Esophagus squamous epithelium (tissue), 5 donors: ENCODE measurements at places on chromosomes 12 and 14.

DNA sequence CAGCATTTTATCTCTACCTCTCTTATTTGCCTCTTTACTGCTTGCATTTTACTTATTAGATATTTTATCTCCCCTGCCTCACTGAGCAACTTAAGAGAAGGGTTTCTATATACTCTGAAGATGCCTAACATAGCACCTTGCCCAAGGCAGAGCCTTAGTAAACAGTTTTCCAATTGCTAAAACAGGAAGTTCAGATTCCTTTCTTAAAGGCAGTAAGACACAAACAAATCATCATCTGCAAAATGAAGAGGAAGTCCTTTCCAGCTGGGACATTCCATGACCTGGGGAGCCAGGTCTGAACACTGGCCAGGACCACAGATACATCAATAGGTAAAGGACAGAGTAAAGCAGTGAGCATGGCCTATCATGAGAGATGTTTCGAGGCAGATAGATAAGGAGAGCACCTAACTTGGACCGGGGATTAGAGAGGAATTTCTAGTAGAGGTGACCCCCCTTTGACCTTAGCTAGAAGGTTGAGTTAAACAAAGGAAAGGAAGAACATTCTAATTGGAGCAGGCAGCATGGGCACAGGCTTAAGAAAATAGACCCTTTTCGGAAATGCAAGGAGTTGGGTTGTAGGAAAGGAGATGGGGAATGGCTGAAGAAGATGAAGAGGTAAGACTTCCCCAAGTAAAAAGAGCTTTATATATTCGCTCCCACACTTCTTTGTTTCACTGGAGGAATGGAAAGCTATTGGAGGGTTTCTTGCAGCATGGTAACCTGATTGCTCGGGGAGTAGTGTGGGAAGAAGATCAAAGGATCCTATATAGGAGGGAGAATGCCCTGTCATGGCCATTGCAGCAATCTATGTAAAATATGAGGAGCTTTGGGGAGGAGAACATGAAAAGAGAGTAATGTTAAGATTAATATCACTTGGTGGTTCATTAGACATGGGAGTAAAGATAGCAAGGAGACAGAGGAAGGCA is 94.8 kb downstream of the PHLDA1 start:
- no peak for DNase-seq

DNA sequence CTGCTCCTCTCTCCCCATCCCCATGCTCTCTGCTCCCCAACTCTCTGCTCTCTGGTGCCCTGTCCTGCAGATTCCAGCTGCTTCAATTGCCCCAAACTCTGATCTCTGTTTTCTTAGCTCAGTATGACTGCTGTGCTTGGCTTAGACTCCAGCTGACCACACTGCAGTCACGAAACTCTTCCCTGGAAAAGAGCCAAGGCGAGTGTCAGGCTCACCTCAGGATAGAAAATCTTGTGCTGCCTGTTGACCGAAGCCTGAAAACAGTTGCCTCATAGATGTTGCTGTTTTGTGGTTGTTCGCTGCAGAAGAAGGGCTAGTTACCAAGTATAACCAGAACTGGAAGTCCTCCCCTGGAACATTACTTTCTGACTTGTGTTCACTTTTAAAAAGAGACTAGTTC is 6.7 kb upstream of the STON2 start:
- DNase-seq = no peak

DNA sequence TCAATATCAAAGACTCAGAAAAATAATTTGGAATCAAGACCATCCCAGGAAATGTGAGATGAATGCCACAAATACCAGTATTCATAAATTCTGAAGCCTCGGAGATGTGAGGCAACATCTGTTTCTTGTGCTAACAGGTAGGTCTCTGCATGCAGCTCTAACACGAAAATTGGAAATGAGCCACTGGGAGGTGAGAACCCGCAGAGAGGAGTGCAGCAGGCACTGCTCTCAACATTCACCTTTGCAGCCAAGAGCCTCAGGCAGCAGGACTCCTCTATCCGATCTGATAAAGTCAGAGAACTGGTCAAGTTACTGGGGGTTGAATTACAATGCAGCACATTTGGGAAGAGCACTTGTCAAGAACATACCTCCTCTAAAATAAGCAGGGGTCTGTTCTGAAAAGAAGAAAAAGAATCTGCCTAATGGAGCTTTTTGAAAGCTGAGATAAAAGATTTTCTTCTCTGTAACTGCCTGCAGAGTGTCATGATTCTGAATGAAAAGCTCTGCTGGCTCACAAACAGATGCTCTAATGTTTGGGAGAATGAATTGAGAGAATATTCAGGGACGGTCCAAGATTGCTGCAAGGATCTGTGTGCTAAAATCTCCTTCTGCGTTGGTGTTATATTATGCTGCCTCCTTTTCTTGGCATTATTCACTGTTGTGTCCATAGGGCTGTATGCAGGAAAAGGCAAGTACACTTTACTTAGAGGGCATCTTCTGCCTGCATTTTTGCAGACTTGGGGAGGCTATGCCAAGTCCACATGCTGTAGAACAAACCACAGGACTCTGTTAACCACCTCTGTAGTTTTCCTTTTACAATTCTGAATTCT is 209.6 kb upstream of the KRR1 start:
- no peak for DNase-seq

GRCh38 chr12:11015775-11016430 is 6.5 kb downstream of the TAS2R19 start:
- no peak for DNase-seq

GRCh38 chr12:84877340-84877739 is 35.3 kb downstream of the SLC6A15 start:
- DNase-seq = no peak

- DNase-seq = no peak
Observed at GRCh38 chr12:124857921-124858461, 5.7 kb downstream of the SCARB1 start.

DNA sequence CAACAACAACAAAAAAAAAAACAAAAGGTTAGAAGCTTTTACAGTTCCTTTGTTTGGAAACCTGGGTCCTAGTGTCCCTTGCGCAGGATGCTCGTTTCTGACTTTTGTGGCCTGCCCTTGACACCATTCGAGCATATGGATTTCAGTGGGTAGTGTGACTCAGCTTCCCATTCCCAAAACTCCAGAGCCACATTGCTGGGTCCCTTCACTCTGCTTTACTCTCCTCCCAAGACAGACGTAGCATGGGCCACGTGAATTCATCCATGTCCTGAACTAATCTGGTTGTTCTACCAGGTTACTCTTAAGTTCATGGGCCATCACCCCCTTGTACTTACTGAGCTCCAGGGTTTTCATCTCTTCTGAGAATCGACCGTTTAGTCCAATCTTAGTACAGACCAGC is 68.0 kb upstream of the MAX start:
- DNase-seq = no peak

DNA sequence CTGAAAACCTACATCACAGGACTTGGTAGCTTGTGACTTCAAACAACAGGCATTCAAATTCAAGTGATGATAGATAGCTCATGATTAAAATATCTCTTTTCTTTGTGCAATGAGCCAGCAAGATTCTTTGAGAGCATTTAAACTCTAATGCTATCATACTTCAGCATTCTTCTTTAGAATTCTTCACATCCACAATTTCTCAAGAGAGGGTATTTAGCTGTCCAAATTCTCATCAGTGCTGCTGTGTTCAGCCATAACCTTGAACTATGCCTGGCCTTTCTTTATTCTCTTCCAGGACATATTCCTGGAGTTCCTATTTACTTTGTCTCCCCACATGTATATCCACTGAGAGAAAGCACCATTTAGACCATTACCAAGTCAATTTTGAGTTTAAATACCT is 321.1 kb downstream of the EGLN3 start:
- DNase-seq = no peak

DNA sequence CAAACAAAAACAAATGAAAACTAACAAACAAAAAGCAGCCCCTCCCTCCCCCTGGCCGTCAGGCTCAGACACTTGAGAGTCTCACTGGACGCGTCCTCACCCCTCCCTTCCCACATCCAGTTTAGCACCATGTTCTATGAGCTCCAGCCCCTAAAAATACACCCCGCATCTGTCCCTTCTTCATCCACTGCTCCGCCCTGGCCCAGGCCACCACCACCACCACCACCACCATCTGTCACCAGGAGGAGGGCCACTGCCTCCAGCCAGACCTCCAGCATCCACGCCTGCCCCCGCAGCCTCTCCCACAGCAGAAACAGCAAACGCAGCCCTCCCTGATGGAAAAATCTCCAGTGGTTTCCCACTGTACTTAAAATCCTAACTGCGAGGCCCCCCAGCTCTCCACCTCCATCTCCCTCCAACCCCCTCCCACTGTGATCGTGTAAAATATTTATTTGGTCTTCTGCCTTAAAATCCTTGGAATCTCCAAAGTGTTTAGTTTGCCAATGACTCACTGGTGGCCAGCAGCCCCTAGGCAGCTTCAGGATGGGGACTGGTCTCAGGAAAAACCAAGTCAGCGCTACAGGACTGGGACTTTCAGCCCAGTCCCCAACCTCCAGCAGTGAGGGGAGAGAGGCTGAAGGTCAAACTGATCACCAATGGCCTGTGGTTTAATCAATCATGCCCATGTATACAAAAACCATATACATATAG is 95.1 kb downstream of the SCARB1 start:
- no peak for DNase-seq

GRCh38 chr14:99589031-99589441 is 15.0 kb downstream of the CCDC85C start:
- DNase-seq = no peak

- DNase-seq = no peak
Observed at GRCh38 chr12:45257185-45257930, 41.5 kb downstream of the ANO6 start.

GRCh38 chr12:65602610-65603295 is 221.5 kb upstream of the HMGA2 start:
- DNase-seq = peak; percentile 4

GRCh38 chr12:9702255-9702654 is 30.6 kb downstream of the CLECL1 start:
- no peak for DNase-seq

- DNase-seq = no peak
Observed at GRCh38 chr12:80277732-80278131, 166.3 kb upstream of the PTPRQ start.

DNA sequence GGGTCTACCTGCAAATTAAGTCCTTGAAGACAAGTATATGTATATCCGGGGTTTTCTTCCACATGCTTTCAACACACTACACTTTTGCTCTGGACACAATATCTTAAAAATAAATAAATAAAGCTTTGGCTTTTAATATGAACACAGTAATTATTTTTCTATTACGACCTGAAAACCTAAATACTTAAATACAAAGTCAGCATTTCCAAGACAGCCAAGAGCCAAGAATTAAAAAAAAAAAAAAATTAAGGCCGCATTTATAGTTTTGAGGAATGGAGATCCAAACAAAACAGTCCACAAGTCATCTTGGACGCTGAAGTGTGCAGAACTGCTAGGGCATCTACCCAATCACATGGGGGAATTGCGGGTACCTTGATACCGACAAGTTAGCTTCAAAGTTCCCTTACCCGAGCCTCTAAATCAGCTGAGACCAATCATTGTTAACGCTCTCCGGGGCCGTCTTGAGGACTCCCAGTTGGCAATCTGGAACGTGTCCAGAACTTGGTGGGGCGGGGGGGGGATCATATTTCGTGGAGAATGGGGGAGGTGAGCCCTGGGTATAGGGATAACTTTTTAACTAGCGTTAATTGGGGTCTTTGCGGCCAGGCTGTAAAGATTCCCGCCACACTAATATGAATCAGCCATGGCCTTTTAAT is 731 bp upstream of the PCNX4 start:
- DNase-seq = peak; percentile 5

DNA sequence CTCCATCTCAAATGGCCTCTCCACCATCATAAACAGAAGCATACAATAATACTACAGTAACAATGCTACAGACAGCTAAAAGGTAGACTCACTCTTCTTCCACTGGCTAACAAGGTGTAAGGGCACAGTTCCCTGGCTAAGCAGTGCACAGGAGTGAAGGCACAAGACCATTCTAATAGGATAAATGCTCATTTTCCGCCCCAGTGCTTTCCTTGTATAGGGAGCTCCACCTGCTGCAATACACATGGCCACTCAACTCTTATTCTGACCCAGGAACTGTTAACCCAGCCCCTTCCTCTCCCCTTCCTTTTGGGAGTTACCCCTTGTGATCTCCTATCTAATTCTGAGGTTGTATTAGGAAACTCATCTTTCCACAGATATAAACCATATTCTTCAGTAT is 124.6 kb downstream of the KCNK10 start:
- DNase-seq = no peak

- DNase-seq = no peak
Observed at GRCh38 chr14:64656986-64657385, 47.2 kb upstream of the PLEKHG3 start.

DNA sequence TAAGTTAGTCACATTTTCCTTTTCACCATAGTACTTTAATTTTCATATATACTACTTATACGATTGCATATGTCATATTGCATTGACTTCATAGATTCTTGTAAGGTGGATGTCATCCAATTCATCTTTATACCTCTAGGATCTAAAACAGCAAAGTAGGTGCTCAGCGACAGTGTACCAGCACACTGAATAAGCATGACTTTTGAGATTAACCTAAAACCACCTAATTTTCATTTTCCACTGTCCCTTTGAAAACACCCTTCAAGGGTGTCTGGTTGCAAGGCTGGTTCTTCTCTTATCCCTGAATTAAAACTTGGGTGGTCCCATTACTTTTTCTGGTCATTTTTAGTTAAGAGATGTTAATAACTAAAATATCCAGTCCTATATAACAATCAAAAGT is 4.4 kb downstream of the GPR19 start:
- DNase-seq = no peak

DNA sequence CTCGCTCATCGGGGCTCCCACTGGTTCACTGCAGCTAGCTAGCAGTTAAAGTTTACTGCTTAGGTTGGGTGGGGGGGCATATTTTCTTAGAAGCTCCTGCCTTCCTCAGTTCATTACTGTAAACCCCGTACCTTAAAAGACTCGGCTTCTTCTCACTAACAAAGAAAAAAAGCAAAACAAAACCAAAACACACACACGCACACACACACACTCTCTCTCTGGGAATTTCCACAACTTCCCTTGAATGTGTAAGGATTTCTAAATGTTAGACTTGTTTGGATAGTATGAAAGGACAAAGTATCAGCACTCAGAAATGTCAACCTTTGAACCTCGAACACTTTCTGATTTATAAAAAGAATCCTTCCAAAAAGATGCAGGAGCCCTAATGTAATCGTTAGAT is 927 bp downstream of the PTHLH start:
- DNase-seq = no peak

- DNase-seq = no peak
Observed at GRCh38 chr12:753611-754472, 1.5 kb downstream of the WNK1 start.

- DNase-seq = no peak
Observed at GRCh38 chr12:63922474-63922873, 78.0 kb downstream of the SRGAP1 start.

DNA sequence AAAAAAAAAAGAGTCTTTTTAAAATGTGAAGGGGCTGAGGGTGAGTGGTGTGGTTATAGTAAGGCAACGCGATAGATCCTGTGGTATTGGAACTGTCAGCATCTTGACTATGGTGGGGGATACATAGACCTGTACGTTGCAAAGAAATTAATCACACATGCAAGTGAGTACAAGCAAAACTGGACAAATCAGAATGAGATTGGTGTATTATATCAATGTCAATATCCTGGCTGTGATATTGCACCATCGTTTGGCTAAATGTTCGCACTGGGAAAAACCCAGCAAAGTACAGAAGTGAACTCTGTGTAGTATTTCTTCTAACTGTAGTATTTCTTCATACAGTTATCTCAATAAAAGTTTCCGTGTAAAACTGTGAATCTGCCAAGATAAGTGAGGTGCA is 67.9 kb downstream of the GCH1 start:
- DNase-seq = no peak

GRCh38 chr14:69298131-69299071 is 38.4 kb downstream of the GALNT16 start:
- no peak for DNase-seq

- DNase-seq = no peak
Observed at GRCh38 chr12:57261428-57261865, 10.5 kb upstream of the STAC3 start.

- no peak for DNase-seq
Observed at GRCh38 chr12:50050410-50051098, 6.8 kb upstream of the ASIC1 start.
